ENCODE measurements at places on chromosomes 3 and 15.

DNA sequence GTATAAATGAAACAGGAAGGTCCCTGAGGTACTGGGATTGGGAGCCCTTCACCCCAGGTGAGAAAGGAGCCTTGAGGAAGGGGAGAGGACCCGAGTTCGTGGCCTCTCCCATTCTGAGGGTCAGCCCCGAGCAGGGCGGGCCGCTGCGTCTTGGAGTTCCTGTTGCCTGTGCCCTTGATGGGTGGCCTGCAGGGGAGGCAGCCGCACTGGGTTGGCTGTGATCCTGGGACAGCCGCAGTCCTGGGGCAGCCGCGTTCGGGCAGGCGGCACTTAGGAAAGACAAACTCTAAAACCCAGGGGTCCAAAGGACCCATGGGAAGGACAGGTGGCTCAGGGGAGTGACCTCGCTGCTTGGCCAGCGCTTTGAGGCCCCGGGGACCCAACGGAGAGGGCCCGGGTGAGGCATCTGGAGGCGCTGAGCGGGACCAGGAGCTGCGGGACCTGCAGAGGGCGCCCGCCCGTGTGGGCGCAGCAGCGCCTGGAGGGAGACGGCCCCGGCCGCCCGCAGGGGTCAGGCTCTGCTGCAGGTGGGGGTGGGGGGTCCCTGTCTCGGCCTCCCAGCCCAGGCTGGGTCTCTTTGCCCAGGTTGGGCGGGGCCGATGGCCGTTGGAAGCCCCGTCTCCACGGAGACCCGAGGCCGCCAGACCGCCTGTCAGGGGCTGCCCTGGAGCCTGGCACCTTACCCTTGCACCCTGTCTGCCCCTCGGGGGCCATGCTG is 65.1 kb downstream of the HMCES start:
- peak overlapping the region; percentile 57 for H3K4me3 ChIP-seq
- no peaks in the 10 kb centered on the region for H3K27me3 ChIP-seq
- no peak overlapping the region for H3K27ac ChIP-seq
- DNase-seq, result peak; percentile 85

DNA sequence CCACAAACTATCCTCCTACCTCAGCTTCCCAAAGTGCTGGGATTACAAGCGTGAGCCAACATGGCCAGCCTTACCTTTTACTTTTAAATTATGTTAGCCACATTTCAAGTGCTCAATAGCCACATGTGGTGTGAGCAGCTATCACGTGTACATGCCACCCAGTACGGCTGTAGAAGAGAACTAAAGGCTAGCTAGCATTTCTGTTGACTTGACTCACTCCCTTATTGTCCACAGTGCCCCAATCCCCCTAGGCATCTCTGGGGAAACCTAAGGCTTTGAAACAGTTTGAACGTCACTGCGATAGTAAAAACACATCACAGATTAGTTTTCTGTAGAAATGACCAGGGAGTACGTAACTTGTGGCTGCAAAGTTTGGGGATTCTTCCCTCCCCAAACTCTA is 12.0 kb downstream of the C15orf40 start:
- H3K27ac ChIP-seq, result no peak overlapping the region
- H3K4me1 ChIP-seq, result no peaks in the 10 kb centered on the region
- no peaks in the 10 kb centered on the region for H3K36me3 ChIP-seq
- H3K4me3 ChIP-seq, result no peak overlapping the region

- no peak overlapping the region for H3K27ac ChIP-seq
- H3K27me3 ChIP-seq, result no peaks in the 10 kb centered on the region
- DNase-seq, result peak; percentile 9
- no peaks in the 10 kb centered on the region for H3K36me3 ChIP-seq
- H3K4me1 ChIP-seq, result peaks cover 20% of the 10 kb centered on the region
Measured at GRCh38 chr3:105866656-105867653, 1.9 kb downstream of the CBLB start.

DNA sequence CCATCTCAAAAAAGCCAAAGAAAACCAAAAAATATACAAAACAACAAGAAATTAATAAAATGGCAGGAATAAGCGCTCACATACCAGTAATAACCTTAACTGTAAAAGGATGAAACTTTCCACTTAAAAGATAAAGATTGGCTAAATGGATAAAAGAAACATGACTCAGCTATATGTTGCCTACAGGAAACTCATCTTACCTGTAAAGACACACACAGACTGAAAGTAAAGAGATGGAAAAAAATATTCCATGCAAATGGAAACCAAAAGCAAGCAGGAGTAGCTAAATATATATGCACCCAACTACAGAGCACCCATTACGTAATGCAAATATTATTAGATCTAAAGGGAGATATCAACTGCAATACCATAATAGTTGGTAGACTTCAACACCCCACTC is 49.7 kb downstream of the ADAM10 start:
- no peak for DNase-seq
- H3K4me1 ChIP-seq, result peaks cover 13% of the 10 kb centered on the region
- no peaks in the 10 kb centered on the region for H3K36me3 ChIP-seq
- no peak overlapping the region for H3K27ac ChIP-seq
- no peaks in the 10 kb centered on the region for H3K27me3 ChIP-seq

DNA sequence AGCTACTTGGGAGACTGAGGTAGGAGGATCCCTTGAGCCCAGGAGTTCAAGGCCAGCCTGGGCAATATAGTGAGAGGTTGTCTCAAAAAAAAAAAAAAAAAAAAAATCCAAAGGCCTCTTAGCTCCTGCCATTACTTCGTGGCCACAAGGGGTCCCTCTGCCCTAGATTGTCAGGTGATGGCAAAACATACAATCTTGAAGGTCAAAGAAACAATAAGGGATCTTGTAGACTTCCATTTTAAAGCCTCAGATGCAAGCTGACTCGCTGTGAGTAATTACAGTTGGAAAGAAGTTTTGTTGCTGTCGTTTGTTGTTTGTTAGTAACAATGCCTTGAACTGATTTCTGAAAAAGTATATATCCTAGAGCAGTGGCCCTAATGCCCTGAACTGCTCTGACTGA is 55.9 kb upstream of the PLCL2 start:
- peaks cover 5% of the 10 kb centered on the region for H3K4me1 ChIP-seq
- no peak overlapping the region for H3K4me3 ChIP-seq
- no peak overlapping the region for H3K27ac ChIP-seq
- H3K36me3 ChIP-seq, result no peaks in the 10 kb centered on the region
- peak; percentile 80 for DNase-seq

DNA sequence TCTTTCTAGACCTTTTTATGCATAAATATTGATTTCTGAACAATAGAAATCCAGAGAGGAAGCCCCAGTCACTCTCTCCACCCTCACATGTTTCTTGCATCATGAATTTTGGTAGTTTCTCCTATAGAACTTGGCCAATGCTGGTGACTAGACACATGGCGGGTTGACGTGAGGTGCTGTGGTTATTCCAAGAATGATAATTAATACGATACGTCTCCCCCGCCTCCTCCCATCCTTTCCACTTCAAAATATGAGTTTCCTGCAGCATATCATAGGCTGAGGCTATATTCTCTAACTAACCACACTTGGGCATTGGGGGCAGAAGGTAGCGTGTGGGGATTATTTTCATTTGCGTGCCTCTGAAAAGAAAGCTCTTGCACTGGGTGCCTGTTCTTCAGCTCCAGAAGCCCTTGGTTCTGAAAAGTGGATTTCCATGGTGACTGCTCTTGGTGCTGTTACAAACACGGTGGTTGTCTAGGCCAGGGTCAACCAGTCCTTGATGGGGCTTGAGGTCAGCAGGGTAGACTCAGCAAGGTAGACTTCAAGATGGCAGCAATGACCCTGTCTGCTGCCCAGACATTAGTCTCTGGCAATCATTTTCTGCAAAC is 5.3 kb downstream of the TNFSF10 start:
- no peaks in the 10 kb centered on the region for H3K36me3 ChIP-seq
- no peaks in the 10 kb centered on the region for H3K27me3 ChIP-seq
- H3K4me1 ChIP-seq, result peaks cover 3% of the 10 kb centered on the region
- no peak overlapping the region for H3K27ac ChIP-seq

DNA sequence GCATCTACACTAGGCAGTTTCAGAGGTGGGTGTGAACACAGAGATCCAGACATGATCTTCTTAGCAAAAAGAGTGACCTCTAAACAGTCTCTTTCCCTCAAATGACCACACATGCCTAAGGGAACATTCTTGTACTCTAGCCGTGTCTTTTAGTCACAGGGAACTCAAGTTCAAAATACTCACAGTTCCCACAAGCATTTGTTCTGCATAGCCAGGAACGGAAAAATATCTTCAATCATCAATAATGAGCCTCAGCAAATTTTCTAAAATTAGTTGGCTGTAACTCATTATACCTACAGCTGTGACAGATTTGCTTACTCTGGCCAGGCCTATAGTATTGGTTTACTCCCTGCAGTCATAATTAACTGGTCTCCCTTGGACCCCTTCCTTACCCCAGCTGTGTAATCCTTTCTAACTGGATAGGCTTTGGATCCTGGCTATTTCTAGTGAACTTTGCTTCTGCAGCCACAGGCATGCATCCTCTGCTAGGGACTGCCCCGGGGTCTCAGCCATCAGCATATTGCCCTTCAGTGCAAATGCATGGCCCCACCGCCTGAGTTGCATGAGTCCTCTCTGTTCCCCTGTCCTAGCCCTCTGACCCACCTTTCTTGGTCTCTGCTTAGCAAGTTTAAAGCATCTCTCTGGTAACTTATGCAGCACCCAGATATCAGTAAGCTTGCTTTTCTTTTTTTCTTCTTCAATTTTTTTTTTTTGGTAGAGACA is 56.0 kb upstream of the HACD2 start:
- no peak overlapping the region for H3K4me3 ChIP-seq
- H3K4me1 ChIP-seq, result peaks cover 13% of the 10 kb centered on the region
- no peak for DNase-seq
- H3K36me3 ChIP-seq, result no peaks in the 10 kb centered on the region

DNA sequence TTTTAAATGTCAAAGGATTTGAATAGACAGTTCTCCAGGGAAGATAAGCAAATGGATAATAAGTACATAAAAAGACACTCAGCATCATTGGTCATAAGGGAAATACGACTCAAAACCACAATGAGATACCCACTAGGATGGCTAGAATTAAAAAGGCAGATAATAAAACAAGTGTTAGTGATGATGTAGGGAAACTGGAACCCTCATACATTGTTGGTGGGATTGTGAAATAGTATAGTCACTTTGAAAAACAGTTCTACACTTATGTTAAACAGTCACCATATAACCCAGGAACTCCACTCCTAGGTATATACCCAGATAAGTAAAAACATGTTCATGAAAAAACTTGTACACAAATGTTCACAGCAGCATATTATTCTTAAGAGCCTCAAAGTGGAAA is 72.5 kb downstream of the GPR156 start:
- H3K4me3 ChIP-seq, result no peak overlapping the region
- H3K4me1 ChIP-seq, result peaks cover 10% of the 10 kb centered on the region
- no peak for DNase-seq
- no peaks in the 10 kb centered on the region for H3K27me3 ChIP-seq
- no peaks in the 10 kb centered on the region for H3K36me3 ChIP-seq
- no peak overlapping the region for H3K27ac ChIP-seq

GRCh38 chr3:139117136-139117675 is 72.5 kb upstream of the PRR23C start:
- no peak for DNase-seq
- H3K4me3 ChIP-seq, result no peak overlapping the region
- H3K36me3 ChIP-seq, result no peaks in the 10 kb centered on the region
- H3K27me3 ChIP-seq, result peaks cover 6% of the 10 kb centered on the region
- H3K27ac ChIP-seq, result no peak overlapping the region

- H3K4me1 ChIP-seq, result peaks cover 24% of the 10 kb centered on the region
- H3K27ac ChIP-seq, result no peak overlapping the region
- H3K4me3 ChIP-seq, result no peak overlapping the region
- H3K36me3 ChIP-seq, result no peaks in the 10 kb centered on the region
- DNase-seq, result no peak
Measured at GRCh38 chr3:194032828-194033435, 103.0 kb upstream of the HES1 start.

- no peaks in the 10 kb centered on the region for H3K27me3 ChIP-seq
- no peak for DNase-seq
- no peak overlapping the region for H3K27ac ChIP-seq
- no peak overlapping the region for H3K4me3 ChIP-seq
- no peaks in the 10 kb centered on the region for H3K36me3 ChIP-seq
Measured at GRCh38 chr15:48802867-48803266, 8.0 kb downstream of the CEP152 start.

DNA sequence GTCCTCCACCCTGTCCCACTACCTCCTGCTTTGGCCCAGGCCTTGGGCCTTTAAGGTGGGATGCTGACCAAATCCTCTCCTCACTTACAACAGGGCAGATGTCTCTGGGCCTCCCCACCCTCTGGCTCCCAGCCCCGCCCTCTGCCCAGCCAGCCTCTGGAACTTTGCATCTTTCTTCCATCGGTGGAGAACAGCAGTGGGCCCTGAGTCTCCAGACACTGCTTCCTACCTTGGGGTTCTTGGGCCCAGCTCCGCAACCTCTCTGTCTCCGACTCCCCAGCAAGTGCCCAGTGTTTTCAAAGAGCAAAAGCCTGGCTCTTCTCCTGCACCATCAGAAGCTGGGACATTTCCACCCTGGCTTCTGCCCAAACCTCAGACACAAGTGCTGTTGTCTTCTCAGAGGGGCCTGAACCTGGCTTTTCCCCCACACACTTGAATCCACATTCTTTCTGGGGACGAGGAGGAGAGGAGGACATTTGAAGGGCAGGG is 33.1 kb downstream of the MRAS start:
- H3K4me3 ChIP-seq, result no peak overlapping the region
- no peak overlapping the region for H3K27ac ChIP-seq
- no peaks in the 10 kb centered on the region for H3K36me3 ChIP-seq
- no peak for DNase-seq

GRCh38 chr15:99385865-99386264 is 134.6 kb downstream of the LRRC28 start:
- no peak for DNase-seq
- H3K27me3 ChIP-seq, result no peaks in the 10 kb centered on the region
- no peak overlapping the region for H3K4me3 ChIP-seq
- no peak overlapping the region for H3K27ac ChIP-seq

- no peak for DNase-seq
- no peaks in the 10 kb centered on the region for H3K27me3 ChIP-seq
- H3K36me3 ChIP-seq, result no peaks in the 10 kb centered on the region
- no peak overlapping the region for H3K4me3 ChIP-seq
- H3K27ac ChIP-seq, result no peak overlapping the region
Measured at GRCh38 chr15:72934921-72935320, 117.3 kb upstream of the NEO1 start.

DNA sequence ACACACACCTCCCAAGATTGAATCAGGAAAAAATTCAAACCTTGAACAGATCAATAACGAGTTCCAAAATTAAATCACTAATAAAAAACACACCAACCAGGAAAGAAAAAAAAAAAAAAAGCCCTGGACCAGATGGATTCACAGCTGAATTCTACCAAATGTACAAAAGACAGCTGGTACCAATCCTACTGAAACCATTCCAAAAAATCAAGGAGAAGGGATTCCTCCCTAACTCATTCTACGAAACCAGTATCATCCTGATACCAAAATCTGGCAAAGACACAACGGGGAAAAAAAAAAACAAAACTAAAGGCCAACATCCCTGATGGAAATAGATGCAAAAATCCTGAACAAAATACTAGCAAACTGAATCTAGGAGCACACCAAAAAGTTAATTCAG is 54.4 kb upstream of the SLC12A8 start:
- no peaks in the 10 kb centered on the region for H3K27me3 ChIP-seq
- H3K36me3 ChIP-seq, result no peaks in the 10 kb centered on the region
- H3K4me1 ChIP-seq, result peaks cover 12% of the 10 kb centered on the region
- H3K4me3 ChIP-seq, result no peak overlapping the region
